ENCODE measurements at places on chromosomes 11 and 22. TPM values are rescaled to one million over a fixed set of nuclear protein-coding genes. Genes with fewer than 3 reads are reported as not detected.

- no peaks in the 10 kb centered on the region for H3K36me3 ChIP-seq
- H3K4me3 ChIP-seq = no peak overlapping the region
- H3K27ac ChIP-seq = no peak overlapping the region
- ATAC-seq = no peak
- no peaks in the 10 kb centered on the region for H3K27me3 ChIP-seq
- H3K4me1 ChIP-seq = peaks cover 3% of the 10 kb centered on the region
These were observed 17.9 kb upstream of the ZC3H12C start for GRCh38 chr11:110075105-110075846.

DNA sequence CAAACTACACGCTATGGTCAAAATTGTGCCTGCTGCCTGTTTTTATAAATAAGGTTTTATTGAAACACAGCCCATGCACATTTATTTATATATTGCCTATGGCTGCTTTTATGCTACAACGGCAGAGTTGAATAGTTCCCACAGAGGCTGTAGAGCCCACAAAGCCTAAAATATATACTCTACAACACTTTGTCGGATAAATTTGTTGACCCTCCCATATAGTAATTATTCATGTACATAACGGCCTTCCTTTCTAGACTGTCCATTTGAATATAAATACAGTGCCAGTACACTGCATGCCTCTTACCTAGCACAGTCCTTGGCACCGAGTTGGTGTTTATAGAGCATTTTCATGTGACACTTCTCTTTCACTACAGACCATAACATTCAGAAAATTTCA is 314.0 kb downstream of the LRRC4C start:
- H3K4me1 ChIP-seq = no peaks in the 10 kb centered on the region
- no peak for ATAC-seq
- no peaks in the 10 kb centered on the region for H3K36me3 ChIP-seq
- no peak overlapping the region for H3K27ac ChIP-seq
- H3K27me3 ChIP-seq = no peaks in the 10 kb centered on the region

DNA sequence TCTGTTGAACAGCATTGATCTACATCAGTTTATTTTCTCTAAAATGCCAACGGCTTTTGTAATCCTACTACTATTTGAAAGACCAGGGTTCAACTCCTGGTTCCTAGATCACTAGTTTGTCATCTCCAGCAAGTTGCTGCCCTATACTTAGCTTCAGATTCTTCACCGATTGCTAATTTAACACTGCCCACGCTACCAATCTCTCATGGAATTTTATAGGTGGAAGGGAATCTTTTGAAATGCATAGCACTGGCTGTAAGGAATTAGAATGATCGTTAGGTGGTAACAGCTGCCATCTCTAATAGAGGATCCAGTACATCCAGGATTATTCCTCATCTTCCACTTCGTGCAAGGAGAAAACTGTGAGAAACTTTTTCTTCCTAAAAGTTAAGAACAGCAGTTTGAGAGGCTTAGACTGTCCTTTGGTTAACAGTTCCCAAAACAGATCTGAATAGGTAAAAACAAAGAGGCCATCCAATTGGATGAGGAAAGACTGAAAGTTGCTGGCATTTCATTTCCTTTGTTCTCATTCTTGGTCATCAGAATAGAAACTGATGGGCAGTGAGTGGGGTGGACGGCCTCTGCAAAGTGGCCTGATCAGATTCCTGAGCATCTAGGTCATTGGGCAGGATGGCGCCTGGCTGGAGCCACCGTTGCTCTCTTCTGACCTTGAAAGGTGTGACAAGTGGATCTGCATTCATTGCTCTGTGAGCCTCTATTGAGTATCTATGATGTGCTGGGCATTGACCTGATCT is 236.3 kb upstream of the SORL1-AS1 start:
- H3K36me3 ChIP-seq = no peaks in the 10 kb centered on the region
- H3K27ac ChIP-seq = no peak overlapping the region
- H3K4me1 ChIP-seq = peaks cover 13% of the 10 kb centered on the region
- H3K4me3 ChIP-seq = no peak overlapping the region
- no peak for ATAC-seq

- H3K36me3 ChIP-seq = peaks cover 72% of the 10 kb centered on the region
- no peaks in the 10 kb centered on the region for H3K4me1 ChIP-seq
- no peaks in the 10 kb centered on the region for H3K27me3 ChIP-seq
- ATAC-seq = no peak
- no peak overlapping the region for H3K27ac ChIP-seq
- no peak overlapping the region for H3K4me3 ChIP-seq
These were observed 47.5 kb downstream of the NCAPD3 start for GRCh38 chr11:134176284-134176683.

GRCh38 chr22:42430528-42431125 is 1.6 kb downstream of the NFAM1 start:
- H3K4me3 ChIP-seq = no peak overlapping the region
- no peaks in the 10 kb centered on the region for H3K36me3 ChIP-seq
- H3K27me3 ChIP-seq = peaks cover 42% of the 10 kb centered on the region
- ATAC-seq = no peak
- no peak overlapping the region for H3K27ac ChIP-seq

GRCh38 chr11:9184516-9184915 is 80.6 kb downstream of the DENND5A start:
- no peak for ATAC-seq
- peaks cover 11% of the 10 kb centered on the region for H3K4me1 ChIP-seq
- H3K27ac ChIP-seq = no peak overlapping the region
- H3K36me3 ChIP-seq = peaks cover 42% of the 10 kb centered on the region

DNA sequence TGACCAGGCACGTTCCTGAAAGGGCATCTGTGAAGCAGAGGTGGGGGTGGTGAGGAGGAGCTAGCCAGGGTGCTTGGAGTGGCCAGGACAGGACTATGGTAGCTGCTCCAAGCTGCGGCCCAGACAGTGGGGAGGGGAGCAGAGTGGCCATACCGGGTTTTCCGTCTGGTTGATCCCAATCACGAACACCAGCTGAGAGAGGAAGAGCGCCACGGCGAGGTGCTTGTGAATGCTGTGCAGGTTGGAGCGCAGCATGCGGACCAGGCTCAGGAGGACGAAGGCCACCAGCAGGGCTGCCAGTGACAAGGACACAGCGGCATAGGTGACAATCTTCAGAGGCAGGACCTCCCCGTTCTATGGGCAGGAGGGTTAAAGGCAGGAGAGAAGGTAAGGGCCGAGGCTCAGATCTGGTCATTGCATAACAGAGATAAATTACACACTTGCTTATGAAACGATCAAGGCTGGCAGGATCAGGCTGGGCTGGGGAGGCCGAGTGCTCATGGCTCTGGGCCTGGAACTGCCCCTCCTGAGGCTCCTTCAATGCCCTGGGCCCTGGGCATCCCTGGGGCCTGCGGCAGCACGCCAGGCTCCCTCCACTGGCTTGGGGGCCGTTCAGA is 41.5 kb downstream of the TRMU start:
- H3K27me3 ChIP-seq = peaks cover 18% of the 10 kb centered on the region
- H3K4me1 ChIP-seq = no peaks in the 10 kb centered on the region
- H3K36me3 ChIP-seq = no peaks in the 10 kb centered on the region
- H3K4me3 ChIP-seq = no peak overlapping the region
- ATAC-seq = no peak

GRCh38 chr22:42997582-42998090 is 17.3 kb downstream of the PACSIN2 start:
- no peak overlapping the region for H3K4me3 ChIP-seq
- no peaks in the 10 kb centered on the region for H3K27me3 ChIP-seq
- H3K36me3 ChIP-seq = no peaks in the 10 kb centered on the region
- peaks cover 72% of the 10 kb centered on the region for H3K4me1 ChIP-seq

DNA sequence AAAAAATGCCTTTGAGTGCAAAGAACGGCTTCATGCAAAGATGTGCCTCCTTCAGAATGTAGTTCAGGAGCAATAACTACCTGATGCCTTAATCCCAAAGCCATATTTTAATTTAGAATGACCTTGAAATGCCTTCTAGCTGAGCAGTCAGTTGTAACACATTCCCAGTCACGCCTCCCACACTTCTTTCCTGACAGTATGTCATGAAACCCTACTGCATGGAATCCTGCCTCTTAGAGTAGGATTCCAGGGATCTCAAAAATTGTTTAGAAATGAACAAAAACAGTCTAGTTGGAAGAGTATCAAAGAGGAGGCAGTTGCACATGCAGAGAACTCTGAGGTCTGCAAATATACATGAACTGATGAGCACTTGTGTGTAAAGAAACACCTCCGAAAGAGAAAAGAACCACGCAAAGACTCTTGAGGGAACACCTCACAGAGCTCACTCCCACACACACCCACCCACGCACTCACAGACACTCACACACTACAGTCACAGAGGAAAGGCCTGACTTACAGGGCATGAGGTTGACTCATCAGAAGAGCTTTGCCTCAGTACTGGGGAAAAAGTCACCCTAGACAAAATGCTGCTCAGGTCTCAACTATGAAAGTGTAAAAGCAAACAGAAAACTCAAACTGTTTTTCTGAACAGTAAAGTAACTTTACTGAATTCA is 77.4 kb downstream of the GGTLC2 start:
- peaks cover 30% of the 10 kb centered on the region for H3K27me3 ChIP-seq
- no peaks in the 10 kb centered on the region for H3K4me1 ChIP-seq
- no peaks in the 10 kb centered on the region for H3K36me3 ChIP-seq
- no peak overlapping the region for H3K4me3 ChIP-seq

MUC2 gene
- total RNA-seq = not detected

- H3K4me3 ChIP-seq = no peak overlapping the region
- no peak for ATAC-seq
- no peak overlapping the region for H3K27ac ChIP-seq
These were observed 318.7 kb downstream of the BUD13 start for GRCh38 chr11:116454020-116454645.

C1QTNF6 gene
- 0.69 TPM for total RNA-seq

Data from gastroesophageal sphincter (tissue), 4 donors.